ENCODE measurements at places on chromosomes 12 and 14.
A peak's percentile ranks its signal among the peaks of the same experiment; 100 is the strongest.

GRCh38 chr14:67697006-67697405 lies 1.4 kb upstream of the RDH11 start:
- peaks cover 6% of the 10 kb centered on the region for H3K4me1 ChIP-seq
- peaks cover 4% of the 10 kb centered on the region for H3K36me3 ChIP-seq
- no peaks in the 10 kb centered on the region for H3K27me3 ChIP-seq
- H3K4me3 ChIP-seq: no peak overlapping the region

DNA sequence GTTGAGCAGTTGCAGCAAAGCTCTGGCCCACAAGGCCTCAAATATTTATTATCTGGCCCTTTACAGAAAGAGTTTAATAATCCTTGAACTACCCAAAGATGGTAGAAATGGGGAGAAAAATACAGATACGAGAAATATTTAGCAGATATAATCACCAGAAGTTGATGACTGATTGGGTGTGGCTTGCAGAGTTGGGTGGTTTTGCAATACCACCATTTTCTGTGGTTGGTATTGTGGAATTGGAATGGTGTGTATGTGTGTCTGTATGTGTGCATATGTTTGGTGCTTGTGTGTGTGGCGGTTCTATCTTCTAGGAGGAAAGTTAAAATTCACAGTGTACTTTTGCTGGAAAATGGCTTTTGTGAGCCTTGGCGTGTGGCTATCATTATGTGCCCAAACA lies 85.4 kb upstream of the MANSC4 start:
- H3K36me3 ChIP-seq: no peaks in the 10 kb centered on the region
- no peaks in the 10 kb centered on the region for H3K4me1 ChIP-seq
- no peak for DNase-seq
- no peaks in the 10 kb centered on the region for H3K27me3 ChIP-seq
- no peak overlapping the region for H3K27ac ChIP-seq
- H3K4me3 ChIP-seq: no peak overlapping the region

GRCh38 chr12:46461907-46462640 lies 89.5 kb upstream of the SLC38A2 start:
- peaks cover 37% of the 10 kb centered on the region for H3K4me1 ChIP-seq
- no peak overlapping the region for H3K4me3 ChIP-seq
- peak overlapping the region; percentile 72 for H3K27ac ChIP-seq
- H3K27me3 ChIP-seq: no peaks in the 10 kb centered on the region
- peaks cover 5% of the 10 kb centered on the region for H3K36me3 ChIP-seq
- no peak for DNase-seq

DNA sequence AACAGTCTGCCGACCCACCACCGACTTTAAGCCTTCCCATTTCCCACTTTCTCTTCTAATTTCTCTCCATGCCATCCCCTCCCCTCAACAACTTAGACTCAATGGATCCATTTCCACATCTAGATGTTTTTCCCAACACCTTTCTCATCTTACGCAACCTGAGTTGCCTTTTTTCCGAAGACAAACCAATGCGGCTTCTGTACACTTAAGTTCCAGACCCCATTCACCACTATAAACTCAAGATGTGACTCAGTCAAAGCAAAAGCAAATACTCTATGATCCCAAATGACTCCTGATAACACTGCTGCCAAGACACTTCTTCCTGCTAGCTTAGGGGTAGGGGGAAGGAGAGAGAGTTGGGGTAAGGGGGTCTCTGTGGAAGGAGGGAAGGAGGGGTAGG lies 1.3 kb downstream of the IL22 start:
- H3K27ac ChIP-seq: no peak overlapping the region
- DNase-seq: no peak
- H3K36me3 ChIP-seq: peaks cover 3% of the 10 kb centered on the region
- H3K4me1 ChIP-seq: no peaks in the 10 kb centered on the region
- H3K27me3 ChIP-seq: peaks cover 13% of the 10 kb centered on the region

GRCh38 chr14:72680853-72681640 lies 212.9 kb downstream of the DPF3 start:
- H3K27me3 ChIP-seq: no peaks in the 10 kb centered on the region
- no peak overlapping the region for H3K4me3 ChIP-seq
- no peak for DNase-seq
- H3K4me1 ChIP-seq: peaks cover 21% of the 10 kb centered on the region

DNA sequence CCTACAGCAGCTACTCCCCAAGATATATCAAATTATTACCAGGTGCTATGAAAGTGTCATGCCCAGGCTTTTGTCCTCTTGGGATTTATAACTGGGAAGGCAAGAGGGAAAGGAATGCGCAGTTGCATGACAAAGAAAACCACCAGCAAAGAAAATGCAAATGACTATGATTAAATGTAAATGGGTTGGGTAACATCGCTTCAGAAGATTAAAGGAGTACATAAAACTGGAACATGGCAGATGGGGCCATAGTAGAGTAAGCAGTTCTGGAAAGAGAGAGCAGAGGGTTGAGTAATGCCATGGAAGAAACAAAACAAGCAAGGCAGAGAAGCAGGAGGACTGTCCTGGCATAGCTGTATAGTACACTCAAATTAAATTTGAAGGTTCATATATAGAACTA lies 493.1 kb downstream of the NOVA1 start:
- no peaks in the 10 kb centered on the region for H3K36me3 ChIP-seq
- H3K4me3 ChIP-seq: no peak overlapping the region
- no peaks in the 10 kb centered on the region for H3K4me1 ChIP-seq

Data from memory B cell (primary cell).